ENCODE measurements at places on chromosomes 1 and 21.

DNA sequence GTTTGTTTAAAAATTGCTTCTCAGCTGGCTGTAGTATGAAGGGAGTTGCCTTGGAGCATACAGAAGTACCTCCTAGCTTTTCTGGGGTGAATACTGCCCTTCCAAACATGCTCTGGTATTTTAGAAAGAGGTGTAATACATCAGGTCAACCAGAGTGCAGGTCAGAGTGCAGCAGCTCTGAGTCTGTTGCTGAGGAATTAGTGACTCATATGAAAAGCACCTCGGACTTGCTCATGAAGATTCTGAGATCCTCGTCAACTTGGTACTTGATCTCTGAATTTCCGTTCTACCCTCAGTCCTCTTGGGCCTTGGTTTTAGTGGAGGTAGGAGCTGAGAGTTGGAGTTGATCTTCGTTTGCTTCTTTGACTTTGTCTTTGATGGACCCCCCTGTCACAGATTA lies 67.3 kb downstream of the NOS1AP start:
- DNase-seq, result no peak

- DNase-seq, result no peak
Measured at GRCh38 chr1:121558514-121558913, 373.7 kb downstream of the SRGAP2C start.

DNA sequence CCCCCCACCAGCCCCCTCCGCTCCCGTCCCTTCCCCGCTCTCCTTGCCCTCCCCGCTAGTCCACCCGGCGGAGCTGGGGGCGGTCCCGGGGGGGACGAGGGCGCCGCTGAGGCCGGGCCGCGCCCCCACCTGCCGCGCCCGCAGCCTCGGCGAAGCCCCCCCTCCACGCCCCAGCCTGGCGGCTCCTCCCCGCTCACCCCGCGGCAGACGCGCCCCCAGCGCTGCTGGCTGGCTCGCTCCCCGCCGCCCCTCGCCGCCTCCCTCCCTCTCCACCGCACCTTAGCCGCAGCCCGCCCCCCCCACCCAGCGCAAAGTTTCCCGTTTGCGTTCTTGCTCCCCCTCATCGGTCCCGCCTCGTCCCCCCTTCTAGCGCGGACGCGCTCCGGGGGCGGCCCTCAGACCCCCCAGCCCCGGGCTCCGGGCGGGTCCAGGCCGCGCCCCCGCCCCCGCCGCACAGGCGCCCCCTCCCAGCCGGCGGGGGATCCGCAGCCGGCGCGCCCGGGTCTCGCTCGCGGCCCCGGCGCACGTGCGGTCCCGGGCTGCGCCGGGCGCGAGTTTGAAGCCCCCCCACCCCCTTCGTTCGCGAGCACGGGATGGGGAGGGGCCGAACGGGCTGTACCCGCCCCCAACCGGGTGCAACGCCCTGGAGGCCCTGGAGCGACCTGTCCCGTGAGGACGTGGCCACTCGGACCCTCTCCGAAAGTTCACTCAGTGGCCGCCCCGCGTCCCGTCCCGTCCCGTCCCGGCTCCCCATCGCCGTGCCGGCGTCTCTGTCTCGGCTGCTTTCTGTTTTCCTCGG lies 623 bp downstream of the PTPRF start:
- peak; percentile 61 for DNase-seq

- DNase-seq, result peak; percentile 32
Measured at GRCh38 chr1:30194741-30195423, 528.5 kb downstream of the MATN1 start.

DNA sequence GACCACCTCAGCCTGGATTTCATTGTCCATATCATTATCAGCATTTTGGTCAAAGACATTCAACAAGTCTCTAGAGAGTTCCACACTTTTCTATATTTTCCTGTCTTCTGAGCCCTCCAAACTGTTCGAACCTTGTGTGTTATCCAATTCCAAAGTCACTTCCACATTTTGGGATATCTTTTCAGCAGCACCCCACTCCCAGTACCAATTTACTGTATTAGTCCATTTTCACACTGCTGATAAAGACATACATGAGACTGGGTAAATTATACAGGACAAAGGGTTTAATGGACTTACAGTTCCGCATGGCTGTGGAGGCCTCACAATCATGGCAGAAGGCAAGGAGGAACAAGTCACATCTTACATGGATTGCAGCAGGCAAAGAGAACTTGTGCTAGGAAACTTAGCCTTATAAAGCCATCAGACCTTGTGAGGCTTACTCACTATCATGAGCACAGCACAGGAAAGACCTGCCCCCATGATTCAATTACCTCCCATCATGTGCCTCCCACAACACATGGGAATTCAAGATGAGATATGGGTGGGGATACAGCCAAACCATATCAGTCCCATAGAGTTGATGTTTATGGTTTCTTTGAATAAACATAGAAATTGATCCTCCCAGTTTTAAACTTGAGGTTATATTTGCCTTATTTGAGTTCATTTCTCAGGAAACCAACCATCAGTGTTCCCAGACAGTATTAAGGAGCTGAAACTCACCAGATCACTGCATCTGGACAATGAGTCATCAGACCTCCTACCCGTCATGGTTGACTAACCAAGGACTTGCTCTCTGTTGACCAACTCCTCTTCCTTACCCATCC lies 322.7 kb upstream of the DUSP10 start:
- DNase-seq, result no peak

DNA sequence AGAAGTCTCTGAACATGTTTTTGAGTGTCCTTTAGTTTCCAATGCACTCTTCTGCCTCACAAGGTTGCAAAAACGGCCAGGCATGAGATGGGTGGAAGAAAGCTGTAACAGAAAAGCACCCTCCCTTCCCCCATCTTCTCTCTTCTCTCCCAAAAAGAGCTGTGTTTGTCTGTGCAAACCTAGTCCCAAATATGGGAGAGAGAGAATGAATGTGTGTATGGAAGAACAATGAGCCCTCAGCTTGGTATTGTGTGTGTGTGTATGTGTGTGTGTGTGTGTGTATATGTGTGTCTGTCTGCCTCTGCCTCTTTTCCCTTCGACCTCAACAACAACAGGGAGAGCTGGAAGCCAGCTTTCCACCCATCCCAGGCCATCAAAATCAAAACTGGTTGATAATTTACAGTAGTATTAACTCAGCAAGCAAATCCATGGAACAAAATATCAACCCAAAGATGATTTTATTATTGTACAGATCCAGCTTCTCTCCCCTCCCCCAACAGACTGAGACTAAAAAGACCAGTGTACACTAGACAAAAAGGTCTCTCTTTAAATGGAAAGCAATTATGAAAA lies 1.8 kb downstream of the RERE start:
- DNase-seq, result peak; percentile 42

DNA sequence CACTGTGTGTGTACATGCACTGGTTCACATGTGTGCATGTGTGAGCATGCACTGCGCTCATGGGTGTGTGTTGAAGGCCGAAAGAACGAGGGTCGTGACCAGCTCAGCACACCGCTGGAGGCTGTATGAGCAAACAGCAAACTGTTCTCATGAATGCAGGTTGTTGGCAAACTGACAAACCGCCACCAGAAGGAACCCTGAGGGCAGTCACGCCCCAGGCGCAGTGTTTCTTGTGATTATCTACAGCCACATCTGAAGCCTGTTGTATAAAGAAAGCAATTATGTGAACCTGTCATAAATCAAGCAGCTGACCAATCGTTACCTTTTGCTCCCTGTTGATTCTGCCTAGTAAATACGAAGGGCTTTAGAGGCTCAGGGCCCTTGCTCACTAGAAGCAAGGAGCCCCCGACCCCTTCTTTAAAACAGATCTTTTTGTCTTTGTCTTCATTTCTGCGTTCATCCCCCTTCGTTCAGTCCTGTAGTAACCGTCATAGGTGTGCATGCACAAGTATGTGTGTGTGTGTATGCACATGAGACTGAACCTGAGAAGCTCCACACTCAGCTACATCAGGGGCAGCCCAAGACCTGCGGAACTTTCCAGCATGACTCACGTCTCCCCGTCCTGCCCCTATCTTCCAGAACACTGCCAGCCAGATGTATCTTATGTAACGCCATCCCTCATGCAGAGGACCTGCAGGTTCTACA lies 16.8 kb upstream of the RIPK4 start:
- no peak for DNase-seq

DNA sequence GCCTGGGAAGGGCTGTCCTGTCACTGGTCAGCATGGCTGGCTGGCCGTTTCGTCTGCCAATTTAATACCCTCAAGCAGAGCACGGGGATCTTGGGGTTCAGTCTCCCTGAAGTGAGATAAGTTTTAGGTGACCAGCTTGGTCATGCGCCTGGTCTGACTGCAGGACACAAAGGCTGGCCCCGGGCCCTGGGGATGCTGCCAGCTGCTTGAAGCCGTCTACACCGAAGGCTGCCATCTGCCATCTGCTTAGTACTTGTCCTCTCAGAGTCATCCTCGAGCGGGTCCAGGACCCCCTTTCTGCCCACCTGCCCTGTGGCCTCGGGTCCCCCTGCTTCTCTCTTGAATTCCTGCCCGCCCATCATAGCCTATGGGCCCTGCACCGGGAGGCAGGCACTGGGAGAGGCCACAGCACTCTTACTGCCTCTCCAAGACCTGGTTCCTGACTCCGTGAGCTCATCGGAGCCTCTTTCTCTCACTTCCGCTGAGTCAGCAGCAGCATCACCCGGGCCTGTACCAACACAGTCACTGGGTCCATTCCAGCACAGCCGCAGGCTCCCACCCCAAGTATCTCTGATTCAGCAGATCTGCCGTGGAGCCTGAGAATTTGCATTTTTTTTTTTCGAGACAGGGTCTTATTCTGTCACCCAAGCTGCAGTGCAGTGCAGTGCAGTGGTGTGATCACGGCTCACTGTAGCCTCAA lies 7.0 kb downstream of the FBLIM1 start:
- no peak for DNase-seq

- no peak for DNase-seq
Measured at GRCh38 chr1:218361298-218362065, 16.3 kb downstream of the TGFB2 start.

- DNase-seq, result peak; percentile 88
Measured at GRCh38 chr1:1349256-1350012, at the start of gene DVL1. Gene DVL1, minus strand, starts transcription at chr1:1349418. Its CDS starts 353 bp downstream, at chr1:1349065.

DNA sequence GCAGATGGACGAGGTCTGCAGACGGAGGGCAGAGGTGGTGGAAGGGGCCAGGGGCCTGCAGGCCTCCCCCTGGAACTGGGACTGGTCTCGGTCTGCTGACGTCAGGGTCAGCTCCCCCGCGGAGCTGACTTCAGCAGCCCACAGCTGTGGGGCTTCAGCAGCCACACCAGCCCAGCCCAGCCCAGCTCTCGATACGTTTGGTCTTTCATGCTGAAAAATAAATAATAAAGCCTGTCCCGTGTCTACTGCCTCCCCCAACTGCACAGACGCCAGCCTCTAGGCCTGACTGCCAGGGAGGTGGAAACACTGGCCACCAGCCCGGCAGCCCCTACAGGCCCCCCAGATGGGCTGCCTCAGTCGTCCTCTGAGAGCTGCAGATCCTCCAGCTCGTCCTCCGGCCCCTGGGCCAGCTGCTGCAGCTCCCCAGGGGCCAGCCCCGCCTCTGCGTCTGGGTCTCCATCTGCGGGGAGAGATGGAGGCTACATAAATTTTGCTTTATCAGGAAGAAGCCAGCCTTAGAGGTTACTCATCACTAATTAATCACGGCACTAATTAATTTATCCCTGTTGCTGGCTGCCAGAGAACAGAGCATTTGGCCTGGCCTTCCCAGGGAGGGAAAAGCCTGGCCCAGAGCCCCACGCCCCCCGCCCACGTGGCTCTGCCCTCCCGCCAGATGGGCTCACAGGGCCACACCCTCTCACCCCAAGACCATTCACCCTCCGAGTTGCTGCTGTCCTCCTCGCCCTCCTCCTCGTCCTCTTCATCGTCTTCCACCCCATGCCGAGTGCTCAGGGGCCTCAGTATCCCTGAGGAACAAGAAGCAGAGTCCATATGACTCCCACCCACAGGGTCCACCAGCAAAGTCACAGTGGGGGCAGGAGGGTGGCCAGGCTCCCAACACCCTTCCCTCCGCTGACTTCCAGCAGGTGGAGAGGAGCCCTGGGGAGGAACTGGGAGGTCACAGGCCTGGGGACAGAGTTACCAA lies 14.4 kb downstream of the NOC2L start:
- DNase-seq, result no peak

DNA sequence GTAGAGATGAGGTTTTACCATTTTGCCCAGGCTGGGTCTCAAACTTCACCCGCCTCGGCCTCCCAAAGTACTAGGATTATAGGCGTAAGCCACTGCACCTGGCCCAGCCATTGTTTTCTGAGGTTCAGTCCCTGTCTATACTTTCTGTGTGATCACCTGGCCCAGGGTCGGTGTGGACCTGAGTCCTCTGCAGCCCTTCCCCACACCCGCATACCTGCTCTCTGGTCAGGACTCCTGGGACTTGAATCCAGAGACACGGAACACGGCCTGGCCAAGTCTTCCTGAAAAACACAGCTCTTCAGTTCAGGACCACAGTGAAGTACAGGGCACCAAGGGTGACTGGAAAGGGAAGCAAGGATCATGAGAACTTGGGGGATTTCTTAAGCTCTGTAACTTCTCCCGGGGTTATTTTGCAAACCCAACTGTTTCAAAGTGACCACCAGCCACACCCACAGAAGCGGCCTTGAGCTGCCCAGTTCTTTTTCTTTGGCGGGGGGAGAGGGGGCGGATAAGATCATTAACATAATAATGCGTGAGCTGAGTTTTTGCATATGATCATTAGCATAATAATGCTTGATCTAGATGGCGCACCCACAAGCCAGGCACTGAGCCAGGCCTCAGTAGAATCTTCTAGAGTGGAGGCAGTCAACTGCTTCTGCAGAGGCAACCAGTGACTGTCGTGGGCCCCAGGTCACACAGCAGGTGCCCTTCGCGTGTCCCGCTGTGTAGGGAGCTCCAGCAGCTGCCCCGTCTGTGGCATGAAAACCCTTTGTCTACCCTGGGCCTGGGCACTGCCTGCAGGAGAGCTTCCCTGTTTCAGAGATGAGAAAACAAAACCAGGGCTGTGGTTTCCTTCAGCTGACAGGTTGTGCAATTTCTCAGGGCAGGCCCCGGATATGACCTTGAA lies 1.7 kb upstream of the NADK start:
- DNase-seq, result peak; percentile 81
